ENCODE measurements at places on chromosomes 1 and 21. TPM values are rescaled to one million over a fixed set of nuclear protein-coding genes. Genes with fewer than 3 reads are reported as not detected.

The CHODL gene
- polyA plus RNA-seq: 0.22 TPM

The BTF3L4 gene
- 48.2 TPM for polyA plus RNA-seq

The TMOD4 gene
- polyA plus RNA-seq: not detected

The FCAMR gene
- polyA plus RNA-seq: not detected

The PDZK1IP1 gene
- not detected for polyA plus RNA-seq

The TRAF3IP3 gene
- 0.57 TPM for polyA plus RNA-seq

The IGSF3 gene
- polyA plus RNA-seq: 3.5 TPM

The OR2G6 gene
- not detected for polyA plus RNA-seq

The C1orf198 gene
- polyA plus RNA-seq: 72.8 TPM

The ANP32E gene
- 43.6 TPM for polyA plus RNA-seq

The TAF13 gene
- polyA plus RNA-seq: 38.1 TPM

The TAL1 gene
- 2.7 TPM for polyA plus RNA-seq

The PODN gene
- polyA plus RNA-seq: 5.2 TPM

The MX2 gene
- 5.3 TPM for polyA plus RNA-seq

The GBP7 gene
- not detected for polyA plus RNA-seq

The NGF gene
- polyA plus RNA-seq: 11.5 TPM

The RGS1 gene
- polyA plus RNA-seq: 6.3 TPM

The TLR5 gene
- 0.50 TPM for polyA plus RNA-seq

The TSSK3 gene
- polyA plus RNA-seq: 0.37 TPM

The PGLYRP3 gene
- polyA plus RNA-seq: not detected

The NAXE gene
- polyA plus RNA-seq: 101 TPM

The AP4B1 gene
- polyA plus RNA-seq: 9.4 TPM

The CA6 gene
- not detected for polyA plus RNA-seq

The MAP7D1 gene
- 236 TPM for polyA plus RNA-seq

The CR2 gene
- not detected for polyA plus RNA-seq

The CDC20 gene
- 0.49 TPM for polyA plus RNA-seq

The SETDB1 gene
- polyA plus RNA-seq: 12.9 TPM

The CCDC185 gene
- polyA plus RNA-seq: not detected

The ISG15 gene
- 34.4 TPM for polyA plus RNA-seq

The CYYR1 gene
- polyA plus RNA-seq: 17.2 TPM

The SIM2 gene
- polyA plus RNA-seq: not detected

The SLC44A5 gene
- 2.8 TPM for polyA plus RNA-seq

The PCAT6 gene
- polyA plus RNA-seq: 1.9 TPM

The C1orf141 gene
- not detected for polyA plus RNA-seq

The GART gene
- 9.0 TPM for polyA plus RNA-seq

The DIO1 gene
- not detected for polyA plus RNA-seq

The SPRR1B gene
- polyA plus RNA-seq: not detected
